ENCODE measurements at places on chromosomes 1 and 21.

- no peak for DNase-seq
These were observed 8.0 kb upstream of the RNPC3 start for GRCh38 chr1:103517380-103518047.

DNA sequence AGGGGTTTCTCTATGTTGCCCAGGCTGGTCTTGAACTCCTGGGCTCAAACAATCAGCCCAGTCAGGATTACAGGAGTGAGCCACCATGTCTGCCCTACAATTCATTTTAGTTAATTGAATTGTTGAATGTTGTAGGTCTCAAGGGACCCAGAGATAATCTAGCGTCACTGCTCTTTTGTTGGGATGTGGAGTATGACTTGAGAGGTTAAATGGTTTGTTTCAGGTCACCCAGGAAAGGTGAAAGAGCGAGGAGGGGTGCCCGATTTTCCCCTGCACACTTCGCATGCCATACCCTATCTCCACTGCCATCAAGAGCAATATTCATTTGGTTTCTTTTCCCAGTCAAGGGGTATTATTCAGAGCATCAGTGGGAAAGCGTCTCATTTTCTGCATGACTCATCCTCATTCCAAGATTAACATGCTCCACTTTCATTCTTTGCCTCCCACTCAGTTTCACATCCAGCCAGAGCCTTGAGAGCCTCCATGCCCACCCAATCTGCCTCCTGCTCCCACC lies 13.1 kb upstream of the SLC30A1 start:
- no peak for DNase-seq

GRCh38 chr1:58726581-58726980 lies 26.7 kb upstream of the MYSM1 start:
- no peak for DNase-seq

DNA sequence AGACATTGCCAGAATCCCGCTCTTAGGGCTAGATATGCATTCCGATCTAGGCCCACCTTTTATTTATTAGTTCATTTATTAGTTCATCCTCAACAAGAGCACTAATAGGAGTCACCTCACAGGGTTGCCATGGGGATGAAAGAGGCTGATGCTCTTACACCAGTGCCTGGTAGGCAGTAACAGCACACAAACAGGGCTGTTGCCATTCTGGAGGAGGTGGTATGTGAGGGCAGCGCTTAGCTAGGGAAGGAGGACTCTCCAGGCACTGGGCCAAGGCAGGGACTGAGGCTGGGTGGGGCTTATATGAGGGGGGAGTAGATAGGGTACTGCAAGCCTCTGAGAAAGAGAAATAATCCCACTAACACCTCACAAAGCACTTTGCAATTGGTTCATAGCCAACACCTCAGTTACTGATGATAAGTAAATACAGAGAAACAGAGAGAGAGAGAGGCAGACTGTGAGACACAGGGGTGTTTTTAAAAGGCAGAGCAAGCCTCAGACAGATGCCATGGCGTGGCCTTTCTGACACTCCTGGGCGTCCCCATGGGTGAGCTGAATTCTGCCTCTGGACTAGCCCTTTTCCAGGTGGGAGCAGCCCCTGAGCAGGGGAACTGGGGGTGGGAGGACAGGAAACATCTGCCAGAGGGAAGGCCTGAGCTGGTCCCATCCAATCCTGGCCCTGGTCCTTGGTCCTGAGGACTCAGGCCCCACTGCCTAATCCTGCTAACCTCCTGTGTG lies 5.9 kb downstream of the FCGR2A start:
- no peak for DNase-seq

GRCh38 chr1:34115233-34115632 lies 49.8 kb downstream of the CSMD2 start:
- no peak for DNase-seq

DNA sequence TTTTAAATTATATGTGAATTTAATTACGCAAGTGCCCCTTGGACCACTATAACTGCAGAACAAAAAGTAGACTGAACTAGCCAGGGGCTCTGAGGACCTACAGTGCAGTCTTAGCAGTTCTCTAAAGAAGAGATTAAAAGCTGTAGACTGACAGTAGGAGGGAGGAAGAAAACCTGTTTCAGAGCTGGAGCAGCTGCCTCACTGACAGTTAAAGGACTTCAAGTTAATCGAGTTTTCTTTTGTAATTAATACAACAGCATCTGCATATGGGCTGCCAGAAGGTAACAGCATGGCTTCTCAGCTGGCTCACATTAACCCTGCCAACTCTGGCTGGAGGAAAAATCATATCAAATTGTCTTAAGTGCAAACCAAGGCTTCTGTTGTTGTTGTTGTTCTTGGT lies 19.9 kb downstream of the DSTYK start:
- DNase-seq = peak; percentile 85

- DNase-seq = no peak
These were observed 258.2 kb upstream of the C1orf105 start for GRCh38 chr1:172162236-172162635.

DNA sequence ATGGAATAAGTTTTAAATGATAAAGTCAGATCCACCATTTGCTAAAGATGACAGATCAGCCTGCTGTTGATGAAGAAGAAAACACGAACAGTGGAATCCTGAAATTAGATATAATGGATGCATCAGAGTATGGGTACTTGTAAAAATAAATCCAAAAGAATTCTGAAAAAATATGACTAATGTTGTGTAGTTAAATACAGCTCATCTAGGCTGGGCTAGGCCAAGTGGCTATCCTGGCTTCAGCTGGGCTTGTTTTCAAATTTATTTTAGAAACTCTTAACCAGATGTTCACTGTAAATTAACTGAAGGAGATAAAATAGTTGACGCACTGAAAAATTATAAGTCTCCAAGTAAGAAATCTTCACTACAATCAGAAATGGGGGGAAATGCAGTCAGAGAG lies 7.4 kb upstream of the RGS2 start:
- no peak for DNase-seq

GRCh38 chr1:179767996-179768395 lies 24.9 kb downstream of the FAM163A start:
- DNase-seq = no peak

DNA sequence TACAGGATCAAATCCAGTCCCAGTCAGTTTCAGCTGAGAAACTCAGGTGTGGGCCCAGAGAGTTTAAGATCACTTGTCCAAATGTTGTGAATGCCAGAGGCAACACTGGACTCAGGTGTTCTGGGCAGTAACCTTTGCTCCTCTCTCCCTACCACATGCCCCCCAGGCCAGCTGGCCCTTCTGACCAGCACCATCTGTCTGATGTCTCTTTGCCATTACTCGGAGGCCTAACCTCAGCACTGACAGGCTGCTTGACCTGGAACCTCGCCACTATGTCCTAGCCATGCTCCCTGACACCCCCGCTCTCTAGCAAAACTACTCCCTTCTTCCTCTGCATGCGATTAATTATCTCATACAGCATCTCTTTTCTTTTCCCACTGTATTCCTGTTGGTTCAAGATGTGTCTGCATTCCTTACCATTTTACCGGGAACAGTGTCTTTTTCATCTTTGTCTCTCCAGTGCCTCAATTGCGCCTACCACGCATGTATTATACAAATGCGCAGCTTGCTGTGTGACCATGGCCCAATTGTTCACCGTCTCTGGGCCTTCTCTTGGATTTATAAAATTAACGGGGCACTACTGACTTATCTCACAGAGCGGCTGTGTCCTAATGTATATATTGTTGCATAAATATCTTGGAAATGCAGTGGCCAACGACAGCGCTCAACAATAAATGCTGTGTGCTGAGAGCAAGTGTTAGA lies 159.5 kb upstream of the IRF2BP2 start:
- no peak for DNase-seq

- DNase-seq = no peak
These were observed 4.8 kb upstream of the IFNLR1 start for GRCh38 chr1:24191860-24192259.

- no peak for DNase-seq
These were observed 21.4 kb downstream of the OLFM3 start for GRCh38 chr1:101975371-101975770.

- no peak for DNase-seq
These were observed 8.7 kb downstream of the FAM3B start for GRCh38 chr21:41325138-41325912.

- DNase-seq = no peak
These were observed 5.1 kb downstream of the PRXL2B start for GRCh38 chr1:2591581-2592261.

- no peak for DNase-seq
These were observed 5.2 kb downstream of the IFI6 start for GRCh38 chr1:27666791-27667254.

- no peak for DNase-seq
These were observed 224.4 kb upstream of the POU3F1 start for GRCh38 chr1:38270849-38271633.

GRCh38 chr1:233679030-233679429 lies 65.1 kb downstream of the KCNK1 start:
- no peak for DNase-seq

DNA sequence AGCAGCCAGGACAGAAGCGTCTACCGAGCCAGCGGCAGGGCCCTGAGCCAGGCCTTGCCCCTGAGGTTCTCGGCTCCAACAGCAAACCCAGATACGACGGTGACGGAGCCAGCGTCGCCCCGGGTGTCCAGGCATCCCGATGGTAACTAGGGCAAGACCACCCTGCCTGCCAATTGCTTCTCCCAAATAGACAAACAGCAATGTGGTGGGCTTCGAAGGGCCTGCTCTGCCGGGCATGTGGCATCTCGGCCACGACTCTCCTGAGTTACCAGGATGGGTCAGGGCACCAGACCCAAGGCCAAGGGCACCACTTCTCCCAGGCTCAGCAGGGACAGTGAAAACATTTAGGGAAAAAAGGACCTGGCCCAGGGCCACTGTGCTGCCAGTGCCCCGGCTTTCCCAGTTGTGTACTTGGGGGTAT lies 3.2 kb upstream of the ACTRT2 start:
- DNase-seq = no peak

DNA sequence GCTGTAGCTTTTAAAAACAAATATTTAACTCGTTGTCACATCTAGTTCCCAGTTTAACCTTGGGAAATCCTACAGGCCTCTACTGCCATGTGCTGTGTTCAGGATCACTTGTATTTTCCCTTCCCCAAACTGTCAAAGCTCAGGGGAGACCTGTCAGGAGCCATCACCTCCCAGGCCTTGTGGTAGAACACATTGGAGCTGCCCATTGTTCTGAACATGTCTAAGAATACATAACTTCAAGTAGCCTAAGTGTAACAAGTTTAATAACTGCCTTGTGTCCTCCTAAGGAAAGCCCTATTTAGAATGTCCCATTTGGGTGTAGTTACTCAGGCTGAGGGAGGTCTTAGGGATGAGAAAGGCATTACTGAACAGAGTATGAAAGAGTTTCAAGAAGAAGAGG lies 28.6 kb upstream of the PIGC start:
- no peak for DNase-seq

DNA sequence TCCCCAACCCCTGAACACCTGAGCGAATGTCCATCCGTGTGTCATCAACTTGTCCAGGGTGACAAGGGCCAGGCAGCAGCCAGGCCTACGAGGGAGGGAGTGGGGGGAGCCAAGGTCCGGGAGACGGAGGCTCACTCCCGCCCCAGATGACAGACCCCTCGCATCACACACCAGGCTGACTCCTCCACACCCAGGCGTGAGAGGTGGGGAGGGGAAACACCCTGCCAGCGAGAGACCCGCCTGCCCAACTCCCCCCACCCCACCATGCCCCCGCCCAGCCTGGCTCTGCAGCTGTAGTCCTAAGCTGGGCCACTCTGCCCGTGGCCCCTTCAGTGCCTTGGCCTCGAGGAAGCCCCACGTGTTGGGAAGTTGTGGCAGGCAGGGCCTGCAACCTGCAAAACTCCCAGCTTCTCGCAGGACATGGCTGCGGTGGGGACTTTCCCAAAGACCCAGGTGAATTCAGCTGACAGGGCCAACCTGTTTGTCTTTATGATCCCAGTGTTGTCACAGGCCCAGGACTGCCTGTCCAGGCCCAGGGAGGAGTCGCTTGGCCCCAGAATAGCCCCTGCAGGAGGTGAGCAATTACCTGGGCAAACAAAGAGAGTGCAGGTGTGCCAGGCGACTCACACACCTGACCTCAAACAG lies 62.9 kb downstream of the RIPK4 start:
- no peak for DNase-seq

- DNase-seq = no peak
These were observed 68.7 kb upstream of the C1orf105 start for GRCh38 chr1:172351754-172352161.

DNA sequence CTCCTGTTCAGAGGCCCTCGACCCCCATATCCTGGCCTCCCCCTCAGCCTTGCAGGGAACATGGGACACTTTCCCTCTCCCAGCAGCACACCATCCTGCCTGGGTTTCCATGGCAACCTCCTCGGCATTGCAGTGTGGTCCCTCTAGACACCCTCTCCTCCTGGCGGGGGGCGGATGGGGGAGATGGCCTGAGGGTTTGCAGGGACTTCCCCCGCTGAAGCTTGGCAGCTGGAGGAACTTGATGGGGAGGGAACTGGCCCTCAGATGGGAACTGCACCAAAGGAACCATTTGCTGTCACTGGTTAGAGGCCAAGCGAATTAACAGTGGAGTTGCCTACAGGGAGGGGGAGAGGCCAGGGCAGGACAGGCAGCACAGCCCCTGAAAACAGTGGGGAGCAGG lies 28.7 kb downstream of the RIMS3 start:
- DNase-seq = no peak

DNA sequence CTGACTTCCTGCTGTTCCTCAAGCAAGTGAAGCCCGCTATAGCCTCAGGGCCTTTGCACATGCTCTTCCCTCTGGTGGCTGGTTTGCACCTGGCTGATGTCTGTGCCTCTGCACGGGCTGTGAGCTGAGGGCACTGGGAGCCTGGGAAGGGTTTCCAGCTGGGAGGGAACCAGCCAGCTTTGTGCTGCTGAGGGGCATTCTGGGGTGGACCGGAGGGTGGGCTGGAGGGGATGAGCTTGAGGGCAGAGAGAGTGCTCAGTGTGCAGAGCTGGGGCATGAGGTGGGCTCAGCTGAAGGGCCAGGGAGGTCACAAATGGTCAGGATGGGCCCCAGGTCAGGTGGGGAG lies 305.7 kb downstream of the MATN1 start:
- no peak for DNase-seq

DNA sequence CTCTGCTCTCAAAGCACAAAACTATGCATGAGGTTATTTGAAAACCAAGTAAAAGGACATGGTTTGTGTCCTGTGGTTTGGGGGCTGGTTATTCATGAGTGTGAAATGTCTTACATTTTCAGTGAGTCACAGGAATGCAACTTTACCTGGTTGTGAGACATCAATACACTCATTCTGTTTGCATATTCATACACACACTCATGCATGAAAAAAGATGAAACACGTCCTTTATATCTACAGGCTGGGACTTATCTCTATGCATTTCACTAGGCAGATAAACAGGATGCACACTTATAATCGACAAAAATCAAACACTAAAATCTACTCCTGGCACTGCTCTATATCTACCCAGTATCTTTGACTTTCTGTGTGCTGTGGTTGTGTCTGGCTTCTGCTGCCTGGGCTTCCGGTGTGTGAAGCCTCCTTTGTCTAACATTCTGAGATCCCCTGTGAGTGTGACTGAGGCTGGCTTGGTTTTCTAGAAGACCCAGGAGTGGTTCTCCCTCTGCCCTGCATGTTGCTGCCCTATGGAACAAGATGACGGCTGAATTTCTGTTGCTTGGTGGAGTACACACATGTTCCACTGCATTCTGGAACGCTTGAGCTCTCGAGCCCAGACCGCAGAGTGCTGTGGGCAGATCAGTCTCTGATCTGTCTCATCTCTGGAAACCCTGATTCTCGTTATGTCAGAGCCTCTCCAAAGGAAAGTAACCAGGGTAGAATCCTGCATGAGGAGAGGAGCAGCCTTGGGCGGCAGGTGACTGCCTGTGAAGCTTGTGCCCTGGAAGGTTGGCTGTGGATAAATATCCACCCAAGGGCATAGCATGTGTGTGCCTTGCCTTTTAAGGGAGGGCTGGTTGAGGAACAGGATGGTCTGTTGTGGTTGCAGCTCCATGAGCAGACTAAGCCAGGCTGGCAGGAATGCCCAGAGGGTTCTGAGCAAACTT lies 19.7 kb upstream of the FASLG start:
- no peak for DNase-seq

Measured in DMS 273 treated with DMSO at 0.1 percent for 48 hours (cell line).